IMR-90 (cell line): ENCODE measurements at places on chromosomes 1 and 21. TPM values are rescaled to one million over a fixed set of nuclear protein-coding genes. Genes with fewer than 3 reads are reported as not detected.

GRCh38 chr1:15066191-15066590 lies 87.4 kb upstream of the TMEM51 start:
- no peak for DNase-seq
- H3K4me3 ChIP-seq, result no peak overlapping the region
- H3K36me3 ChIP-seq, result peaks cover 37% of the 10 kb centered on the region
- H3K4me1 ChIP-seq, result no peaks in the 10 kb centered on the region

OR2T11 gene
- not detected in 2 replicates for total RNA-seq

DNA sequence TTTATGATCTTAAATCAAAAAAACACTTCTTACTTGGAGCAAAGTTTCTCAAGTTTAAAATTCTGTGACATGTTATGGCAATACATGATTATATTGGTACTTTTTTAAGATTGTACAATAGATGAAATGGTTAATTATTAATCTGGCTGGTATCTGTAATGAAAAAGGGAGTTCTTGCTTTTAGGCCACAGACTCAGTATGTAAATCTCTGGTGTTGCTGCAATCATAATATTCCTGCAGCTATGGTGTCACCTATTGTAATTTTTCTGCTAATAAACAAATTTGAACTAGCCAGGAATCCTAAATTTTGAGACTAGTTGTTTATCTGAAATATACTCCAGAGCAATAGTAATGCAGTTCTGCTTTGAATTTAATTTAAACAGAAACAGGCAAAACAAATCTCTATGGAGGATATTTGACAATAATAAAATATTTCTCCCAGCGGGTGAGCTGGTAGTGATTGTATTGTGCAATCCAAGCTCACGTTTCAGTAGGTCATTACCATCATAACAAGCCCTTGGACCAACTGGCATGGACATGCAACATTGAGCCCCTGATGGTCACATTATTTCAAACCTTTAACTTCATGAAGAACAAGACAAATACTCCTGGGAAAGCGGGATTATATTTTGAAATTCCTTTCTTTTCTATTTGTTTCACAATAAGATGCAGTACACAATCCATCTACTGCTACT lies 77.2 kb upstream of the USH2A start:
- peaks cover 2% of the 10 kb centered on the region; the same call in 1 of the 2 replicates for H3K4me1 ChIP-seq
- H3K4me3 ChIP-seq, result no peak overlapping the region
- DNase-seq, result no peak
- H3K27me3 ChIP-seq, result no peaks in the 10 kb centered on the region

DNA sequence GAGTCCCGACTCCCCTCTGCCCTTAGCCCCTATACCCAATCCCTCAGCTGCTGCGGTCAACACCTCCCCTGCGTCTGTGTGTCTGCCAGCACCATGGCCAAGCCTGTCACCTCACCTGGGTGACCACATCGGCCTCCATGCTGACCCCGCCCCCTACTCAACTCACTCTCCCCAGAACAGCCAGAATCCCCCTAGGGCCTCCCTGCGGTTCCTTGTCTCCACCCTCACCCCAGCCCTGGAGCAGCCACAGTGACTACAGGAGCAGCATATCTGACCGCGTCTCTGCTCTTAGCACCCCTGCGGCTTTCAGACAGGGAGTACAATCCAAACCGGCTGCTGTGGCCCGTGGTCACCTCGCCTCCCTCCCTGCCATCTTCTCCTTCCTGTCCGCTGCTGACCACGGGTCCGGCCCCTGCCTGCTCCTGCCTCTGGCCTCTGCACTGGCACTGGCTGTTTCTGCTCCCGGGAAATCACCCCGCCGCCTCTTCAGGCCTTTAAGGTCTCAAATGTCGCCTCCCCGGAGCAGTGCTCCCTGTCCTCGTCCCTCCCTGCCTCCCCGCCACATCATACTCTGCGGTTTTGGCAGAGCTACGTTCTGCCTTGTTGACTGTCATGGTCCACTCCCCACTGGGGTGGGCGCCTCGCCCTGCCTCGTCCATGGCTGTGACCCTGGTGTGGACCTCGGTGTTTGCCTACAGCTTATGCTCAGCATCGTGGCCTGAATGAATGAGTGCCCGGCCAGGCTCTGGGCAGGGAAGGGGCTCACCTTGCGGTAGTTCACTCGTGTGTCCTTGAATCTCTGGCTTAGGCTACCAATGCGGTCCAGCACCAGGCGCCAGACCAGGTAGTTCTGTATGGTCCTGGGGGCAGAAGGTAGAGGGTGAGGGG lies 11.1 kb downstream of the PRXL2B start:
- no peaks in the 10 kb centered on the region for H3K36me3 ChIP-seq
- no peak for DNase-seq
- H3K4me1 ChIP-seq, result no peaks in the 10 kb centered on the region; the same call in 1 of the 2 replicates
- no peak overlapping the region for H3K4me3 ChIP-seq
- H3K27me3 ChIP-seq, result no peaks in the 10 kb centered on the region; the same call in 1 of the 2 replicates
- no peak overlapping the region for H3K27ac ChIP-seq

GRCh38 chr1:208251911-208252835 lies 8.0 kb upstream of the PLXNA2 start:
- H3K36me3 ChIP-seq, result no peaks in the 10 kb centered on the region
- peaks cover 1% of the 10 kb centered on the region; the same call in 1 of the 2 replicates for H3K4me1 ChIP-seq
- H3K27ac ChIP-seq, result no peak overlapping the region
- H3K4me3 ChIP-seq, result no peak overlapping the region

HES3 gene
- total RNA-seq, result not detected in 2 replicates

PKLR gene
- total RNA-seq, result not detected in 2 replicates

DNA sequence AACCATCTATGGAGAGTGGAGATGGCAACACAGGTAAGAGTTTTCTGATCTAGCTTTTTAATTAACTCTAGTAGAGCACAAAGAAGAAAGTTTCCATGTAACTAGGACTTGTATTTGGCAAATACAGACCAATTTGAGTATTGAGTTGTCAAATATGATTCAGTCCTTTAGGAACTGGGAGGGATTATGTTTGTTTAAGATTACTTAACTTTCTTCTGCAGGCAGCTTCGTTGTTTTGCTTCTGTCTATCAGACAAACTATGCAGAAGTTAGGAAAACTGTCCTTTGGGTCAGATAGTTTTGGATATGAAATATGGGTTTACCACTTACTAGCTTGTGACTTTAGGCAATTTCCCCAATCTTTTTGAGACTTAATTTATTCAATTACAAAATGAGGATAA lies 111.8 kb downstream of the POU2F1 start:
- no peaks in the 10 kb centered on the region for H3K36me3 ChIP-seq
- no peaks in the 10 kb centered on the region for H3K4me1 ChIP-seq
- H3K27ac ChIP-seq, result no peak overlapping the region
- peak; percentile 36 for DNase-seq
- H3K27me3 ChIP-seq, result no peaks in the 10 kb centered on the region

- H3K4me3 ChIP-seq, result no peak overlapping the region
- H3K4me1 ChIP-seq, result peaks cover 6% of the 10 kb centered on the region
- no peak overlapping the region for H3K27ac ChIP-seq
- no peaks in the 10 kb centered on the region for H3K27me3 ChIP-seq
Measured at GRCh38 chr1:21157868-21158267, 18.8 kb downstream of the EIF4G3 start.

GRCh38 chr1:210159211-210159610 lies 73.4 kb upstream of the SERTAD4 start:
- H3K4me1 ChIP-seq, result no peaks in the 10 kb centered on the region
- no peaks in the 10 kb centered on the region for H3K36me3 ChIP-seq
- no peak overlapping the region for H3K27ac ChIP-seq
- H3K4me3 ChIP-seq, result no peak overlapping the region
- H3K27me3 ChIP-seq, result no peaks in the 10 kb centered on the region; the same call in 1 of the 2 replicates
- no peak for DNase-seq

- no peak overlapping the region for H3K4me3 ChIP-seq
- H3K27me3 ChIP-seq, result no peaks in the 10 kb centered on the region
- peak; percentile 47 for DNase-seq
- H3K4me1 ChIP-seq, result no peaks in the 10 kb centered on the region
- H3K27ac ChIP-seq, result no peak overlapping the region
- no peaks in the 10 kb centered on the region for H3K36me3 ChIP-seq
Measured at GRCh38 chr1:75203415-75204277, 69.5 kb downstream of the LHX8 start.

GRCh38 chr1:113048064-113048463 lies 24.9 kb upstream of the LRIG2 start:
- no peaks in the 10 kb centered on the region; the same call in 1 of the 2 replicates for H3K4me1 ChIP-seq
- no peak for DNase-seq
- no peaks in the 10 kb centered on the region for H3K36me3 ChIP-seq
- H3K4me3 ChIP-seq, result no peak overlapping the region

- peaks cover 7% of the 10 kb centered on the region for H3K4me1 ChIP-seq
- peak overlapping the region; percentile 12 for H3K27ac ChIP-seq
- H3K36me3 ChIP-seq, result peaks cover 2% of the 10 kb centered on the region
- no peaks in the 10 kb centered on the region for H3K27me3 ChIP-seq
Measured at GRCh38 chr1:222618880-222619596, 1.1 kb downstream of the MIA3 start.

GRCh38 chr1:233082778-233083550 lies 132.6 kb downstream of the NTPCR start:
- H3K4me3 ChIP-seq, result no peak overlapping the region
- DNase-seq, result no peak

DNA sequence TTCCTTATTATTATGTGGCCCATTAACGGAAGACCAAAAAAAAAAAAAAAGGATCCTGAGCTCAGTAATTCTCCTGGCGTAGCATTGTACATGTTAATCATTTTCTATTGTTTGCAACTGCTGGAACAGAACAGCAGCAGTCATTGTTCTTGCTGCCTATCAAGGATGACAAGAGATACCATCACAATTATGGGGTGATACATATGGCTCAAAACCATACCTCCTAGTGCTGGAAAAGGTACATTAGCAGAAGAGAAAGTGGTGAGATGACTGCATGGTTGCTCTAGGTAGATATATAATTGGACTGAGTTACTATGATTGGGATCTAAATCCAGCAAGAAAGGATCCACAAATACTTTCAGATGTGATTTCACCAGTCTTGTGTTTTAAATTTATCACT lies 13.3 kb upstream of the TLR5 start:
- H3K4me3 ChIP-seq, result no peak overlapping the region
- DNase-seq, result no peak
- peaks cover 13% of the 10 kb centered on the region for H3K27me3 ChIP-seq
- H3K4me1 ChIP-seq, result no peaks in the 10 kb centered on the region
- H3K36me3 ChIP-seq, result no peaks in the 10 kb centered on the region

GRCh38 chr1:232876506-232877364 lies 71.5 kb downstream of the MAP10 start:
- H3K36me3 ChIP-seq, result no peaks in the 10 kb centered on the region
- H3K4me1 ChIP-seq, result no peaks in the 10 kb centered on the region; the same call in 1 of the 2 replicates
- no peak for DNase-seq
- peaks cover 7% of the 10 kb centered on the region for H3K27me3 ChIP-seq

- no peaks in the 10 kb centered on the region for H3K4me1 ChIP-seq
- H3K36me3 ChIP-seq, result no peaks in the 10 kb centered on the region
- H3K27me3 ChIP-seq, result no peaks in the 10 kb centered on the region
- no peak overlapping the region for H3K4me3 ChIP-seq
Measured at GRCh38 chr1:35588197-35588910, 15.2 kb downstream of the TFAP2E start.

KCNJ10 gene
- total RNA-seq, result not detected in 2 replicates

CELA3B gene
- not detected in 2 replicates for total RNA-seq

C1orf185 gene
- total RNA-seq, result not detected in 2 replicates

DNA sequence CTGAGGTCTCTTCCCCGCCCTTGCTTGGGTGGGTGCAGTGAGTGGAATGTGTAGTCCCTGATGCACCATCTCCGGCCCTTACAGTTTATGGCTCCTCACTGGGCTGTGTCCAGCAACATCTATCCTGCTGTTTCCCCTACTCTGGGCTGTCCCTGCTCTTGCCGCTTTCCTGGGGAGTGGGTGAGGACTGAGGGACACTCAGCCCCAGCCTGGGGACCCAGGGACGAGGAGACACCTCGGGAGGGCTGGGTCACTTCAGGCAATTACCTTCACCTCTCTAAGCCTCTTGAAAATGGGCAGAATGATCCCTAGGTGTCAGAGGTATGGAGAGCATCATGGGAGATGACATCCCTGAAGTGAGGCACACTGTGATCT lies 13.6 kb upstream of the LRP8 start:
- H3K27ac ChIP-seq, result no peak overlapping the region
- H3K36me3 ChIP-seq, result no peaks in the 10 kb centered on the region
- no peak overlapping the region for H3K4me3 ChIP-seq

SIM2 gene
- 1.9 and 2.2 TPM in 2 replicates for total RNA-seq

GRCh38 chr1:184755226-184756065 lies 788 bp upstream of the EDEM3 start:
- H3K4me1 ChIP-seq, result no peaks in the 10 kb centered on the region
- peak overlapping the region; percentile 73 for H3K27ac ChIP-seq
- H3K27me3 ChIP-seq, result no peaks in the 10 kb centered on the region

DNA sequence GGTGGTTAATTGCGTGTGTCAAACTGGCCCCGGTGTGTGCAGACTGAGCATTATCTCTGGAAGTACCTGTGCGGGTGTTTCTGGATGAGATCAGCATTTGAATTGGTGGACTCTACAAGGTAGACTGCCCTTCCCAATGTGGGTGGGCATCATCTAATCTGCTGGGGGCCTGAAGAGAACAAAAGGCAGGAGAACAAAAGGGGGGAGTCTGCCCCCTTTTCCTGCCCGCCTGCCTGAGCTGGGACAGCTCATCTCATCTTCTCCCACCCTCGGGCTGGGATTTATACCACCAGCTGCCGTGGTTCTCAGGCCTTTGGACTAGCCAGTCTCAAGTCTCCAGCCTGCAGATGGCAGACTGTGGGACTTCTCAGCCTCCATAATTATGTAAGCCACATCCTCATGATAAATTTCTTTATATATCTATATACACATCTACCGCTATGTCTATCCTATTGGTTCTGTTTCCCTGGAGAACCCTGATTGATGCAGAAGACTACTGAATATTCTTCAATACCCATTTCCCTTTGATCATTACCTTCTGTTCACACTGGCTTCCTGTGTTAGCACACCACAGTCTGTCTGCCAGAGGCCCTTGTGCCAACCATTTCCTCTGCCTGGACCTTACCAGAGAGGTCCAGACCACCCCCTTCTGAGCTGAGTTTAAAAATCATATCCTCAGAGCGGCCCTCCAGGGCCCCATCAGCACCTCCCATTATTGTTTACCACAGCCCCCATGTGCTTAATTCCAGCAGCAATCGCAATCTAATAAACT lies 25.2 kb downstream of the RCAN1 start:
- DNase-seq, result no peak
- H3K27me3 ChIP-seq, result no peaks in the 10 kb centered on the region
- no peak overlapping the region for H3K4me3 ChIP-seq

- no peak for DNase-seq
- H3K36me3 ChIP-seq, result peaks cover 25% of the 10 kb centered on the region
- no peaks in the 10 kb centered on the region for H3K27me3 ChIP-seq
- H3K27ac ChIP-seq, result no peak overlapping the region
Measured at GRCh38 chr1:109011335-109011734, 30.6 kb downstream of the WDR47 start.

- H3K36me3 ChIP-seq, result peaks cover 11% of the 10 kb centered on the region
- peak overlapping the region; percentile 39 for H3K27ac ChIP-seq
- H3K27me3 ChIP-seq, result no peaks in the 10 kb centered on the region
- peak overlapping the region; percentile 57 for H3K4me3 ChIP-seq
- H3K4me1 ChIP-seq, result peaks cover 2% of the 10 kb centered on the region; the same call in 1 of the 2 replicates
Measured at GRCh38 chr1:75786901-75787493, 941 bp downstream of the RABGGTB start.

KLF18 gene
- not detected in 2 replicates for total RNA-seq

GRCh38 chr1:30028939-30029338 lies 694.4 kb downstream of the MATN1 start:
- H3K27me3 ChIP-seq, result no peaks in the 10 kb centered on the region
- H3K27ac ChIP-seq, result no peak overlapping the region
- no peak overlapping the region for H3K4me3 ChIP-seq
- H3K4me1 ChIP-seq, result no peaks in the 10 kb centered on the region
- no peak for DNase-seq
- H3K36me3 ChIP-seq, result no peaks in the 10 kb centered on the region
